NCI-H1105 treated with DMSO at 0.1 percent for 48 hours (cell line): ENCODE measurements at places on chromosomes 6 and 20.

DNA sequence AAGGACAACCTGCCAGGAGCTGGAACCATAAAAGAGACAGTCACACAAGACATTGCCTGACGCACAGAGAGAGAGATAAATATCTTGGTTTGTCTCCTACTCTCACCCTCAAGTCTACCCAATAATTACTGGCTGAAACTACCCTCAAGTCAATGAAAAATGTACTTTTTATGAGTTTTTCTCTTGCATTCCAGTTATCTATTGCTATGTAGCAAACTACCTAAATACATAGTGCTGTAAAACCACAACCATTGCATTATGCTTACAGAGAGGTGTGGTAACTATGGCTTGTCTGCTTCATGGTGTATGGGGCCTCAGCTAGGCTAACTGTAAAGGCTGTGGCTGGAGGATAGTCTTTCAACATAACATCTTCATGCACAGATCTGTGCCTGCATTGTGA lies 247.8 kb downstream of the HAO1 start:
- no peak for DNase-seq

DNA sequence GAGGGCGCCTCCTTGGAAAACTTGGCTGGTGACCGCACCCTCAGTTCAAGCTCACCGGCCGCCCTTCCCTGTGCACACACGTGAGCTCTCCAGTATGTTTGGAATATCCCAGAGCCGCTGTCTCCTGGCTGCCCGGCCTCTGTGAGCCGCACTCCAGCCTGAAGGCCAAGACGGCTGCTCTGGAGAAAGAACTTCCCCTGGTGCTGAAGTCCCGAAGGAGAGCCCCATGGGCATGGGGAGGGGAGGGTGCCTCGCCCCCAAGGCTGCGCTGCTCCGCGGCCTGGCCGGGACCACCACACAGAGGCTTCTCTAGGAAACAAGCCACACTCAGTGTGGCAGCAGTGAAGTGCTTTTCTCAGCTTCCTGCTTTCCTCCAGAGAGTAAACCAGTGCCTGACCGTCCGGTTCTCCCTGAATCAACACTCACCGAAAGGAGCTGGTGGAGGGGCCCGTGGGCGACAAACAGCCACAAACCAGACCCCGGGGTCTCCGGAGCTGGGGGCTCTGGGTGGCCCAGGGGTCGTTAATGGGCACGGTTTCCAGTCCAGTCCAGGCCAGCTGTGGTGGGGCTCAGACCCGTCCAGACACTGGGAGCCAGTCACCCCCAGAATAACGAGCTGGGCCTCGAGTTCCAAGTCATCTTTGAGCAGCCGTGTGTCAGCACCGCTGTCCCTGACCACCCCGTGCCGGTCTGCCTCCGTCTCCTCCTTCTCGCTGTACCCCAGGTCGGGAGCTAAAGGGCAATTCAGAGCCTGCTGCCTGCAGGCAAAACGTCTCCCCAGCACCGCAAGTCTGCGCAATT lies 87.4 kb upstream of the BHLHE23 start:
- no peak for DNase-seq

DNA sequence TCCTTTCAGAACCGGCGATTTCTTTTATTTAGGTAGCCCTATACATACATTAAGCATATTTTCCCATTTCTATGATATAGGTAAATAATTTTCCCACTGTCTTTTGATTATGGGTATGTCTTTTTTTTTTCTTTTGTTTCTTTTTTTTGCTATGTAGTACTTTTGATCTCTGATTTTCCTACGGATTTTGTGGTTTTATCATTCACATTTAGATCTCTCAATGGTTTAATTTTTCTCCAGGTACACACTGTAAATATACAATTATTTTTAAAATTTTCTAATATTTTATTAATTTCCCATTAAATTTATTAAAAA lies 436 bp upstream of the ZNF337 start:
- DNase-seq, result no peak

GRCh38 chr20:37749620-37750403 lies 56.0 kb downstream of the CTNNBL1 start:
- no peak for DNase-seq

DNA sequence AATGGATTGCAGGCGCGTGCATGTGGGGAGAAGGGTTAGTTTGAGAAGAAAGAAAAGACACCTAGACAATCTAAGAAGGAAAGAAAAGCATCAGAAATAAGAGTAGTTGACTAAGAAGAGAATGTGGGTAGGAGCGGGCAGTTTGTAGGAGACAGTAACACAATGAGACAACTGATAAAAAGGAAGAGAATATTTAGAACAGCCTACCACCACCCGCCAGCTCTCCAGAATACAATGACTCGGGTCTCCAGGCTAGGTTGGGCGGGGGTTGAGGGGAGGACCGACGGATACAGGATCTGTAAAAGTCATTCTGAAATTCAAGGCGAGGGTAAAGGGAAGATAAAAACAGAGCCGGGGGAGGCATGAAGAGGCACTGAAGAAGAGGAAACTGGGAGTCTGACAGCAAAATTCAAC lies 712 bp downstream of the ABHD16A start:
- peak; percentile 39 for DNase-seq

GRCh38 chr20:54431156-54431944 lies 44.0 kb upstream of the DOK5 start:
- no peak for DNase-seq

- DNase-seq, result no peak
Measured at GRCh38 chr6:115817161-115817560, 243.5 kb downstream of the FRK start.

- DNase-seq, result peak; percentile 29
Measured at GRCh38 chr20:45969712-45970634, 2.0 kb downstream of the ZNF335 start.

- no peak for DNase-seq
Measured at GRCh38 chr6:113246186-113246585, 611.0 kb upstream of the MARCKS start.

- DNase-seq, result no peak
Measured at GRCh38 chr20:56151834-56152233, 96.7 kb upstream of the MC3R start.

DNA sequence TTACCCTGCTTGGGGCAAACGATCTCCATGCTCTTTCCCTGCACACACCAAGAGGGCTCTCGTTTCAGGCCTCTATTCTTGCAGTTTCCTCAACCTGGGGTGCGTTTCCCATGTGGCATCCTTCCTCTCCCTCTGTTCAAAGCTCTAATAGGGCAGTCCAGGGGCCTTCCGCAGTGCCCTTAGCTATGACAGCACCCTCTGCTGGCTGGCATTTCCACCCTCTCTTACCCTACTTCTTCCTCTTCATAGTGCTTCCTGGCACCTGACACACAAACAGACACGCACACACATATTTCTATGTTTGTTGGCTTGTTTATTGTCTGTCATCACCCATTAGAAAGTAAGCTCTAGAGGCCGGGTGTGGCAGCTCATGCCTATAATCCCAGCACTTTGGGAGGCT lies 294.0 kb downstream of the CLIC5 start:
- no peak for DNase-seq

DNA sequence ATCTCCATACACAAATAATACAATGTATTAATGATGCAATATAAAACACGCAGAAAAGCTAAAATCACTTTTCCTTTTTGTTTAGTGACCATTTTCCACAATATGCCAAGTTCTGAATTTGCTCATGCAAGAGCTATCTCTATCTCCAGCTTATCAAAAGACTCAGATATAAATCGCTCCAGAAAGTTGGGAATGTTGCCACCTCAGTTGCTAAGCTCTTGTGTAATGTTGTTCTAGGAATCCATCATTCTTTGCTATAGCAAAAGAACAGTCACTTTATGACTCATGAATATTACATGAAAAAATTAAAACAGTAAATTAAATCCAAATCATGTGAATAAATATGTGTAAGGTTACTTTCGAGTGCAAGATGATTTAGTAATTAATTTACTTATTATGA lies 8.7 kb downstream of the PLAGL1 start:
- no peak for DNase-seq

- peak; percentile 66 for DNase-seq
Measured at GRCh38 chr6:31087494-31088089, 24.8 kb downstream of the C6orf15 start.

DNA sequence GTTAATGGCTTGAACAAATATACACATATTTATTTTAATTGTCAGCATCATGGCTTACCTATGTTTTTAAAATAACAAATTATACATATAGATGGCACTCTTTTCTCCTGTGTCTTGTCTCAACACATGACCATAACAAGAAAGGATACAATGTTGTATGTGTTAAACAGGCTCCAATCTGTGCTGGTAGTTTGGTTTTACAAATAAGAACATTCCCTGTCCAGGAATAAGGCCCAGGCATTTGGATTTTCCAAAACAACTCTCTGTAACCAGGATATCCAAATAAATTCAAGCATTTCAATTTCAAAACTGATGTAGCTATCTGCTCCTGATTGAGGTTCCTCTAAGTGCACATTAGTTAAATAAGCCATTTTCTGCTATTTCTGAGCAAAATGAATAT lies 17.1 kb downstream of the METTL24 start:
- no peak for DNase-seq

- no peak for DNase-seq
Measured at GRCh38 chr6:37556881-37557644, 57.4 kb upstream of the CCDC167 start.
